ENCODE measurements at places on chromosomes 16 and 17.

DNA sequence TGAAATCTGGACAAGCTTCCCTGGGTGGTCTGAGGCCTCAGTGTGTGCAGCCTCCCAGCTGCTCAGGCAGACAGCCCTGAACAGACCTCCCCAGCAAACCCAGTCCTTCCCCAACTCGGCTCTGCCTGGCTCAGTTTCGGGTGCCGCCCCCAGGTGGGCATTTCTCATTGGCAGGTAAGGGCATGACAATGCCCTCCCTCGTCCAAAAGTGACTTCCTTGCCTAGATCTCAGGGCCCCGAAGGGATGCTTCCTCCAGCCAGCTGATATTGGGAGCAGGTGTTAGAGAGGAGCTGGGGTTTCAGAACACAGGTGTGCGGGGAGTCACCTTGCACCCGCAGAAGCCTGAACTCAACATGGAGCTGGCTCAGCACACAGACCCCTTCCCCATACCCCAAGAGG lies 3.8 kb upstream of the PPL start:
- H3K36me3 ChIP-seq: no peaks in the 10 kb centered on the region
- no peak overlapping the region for H3K27ac ChIP-seq
- H3K4me3 ChIP-seq: no peak overlapping the region
- peaks cover 19% of the 10 kb centered on the region for H3K27me3 ChIP-seq

GRCh38 chr17:49596613-49597244 lies 21.1 kb downstream of the NXPH3 start:
- DNase-seq: no peak
- peaks cover 13% of the 10 kb centered on the region for H3K36me3 ChIP-seq
- no peak overlapping the region for H3K4me3 ChIP-seq

GRCh38 chr17:43020030-43020621 lies 2.1 kb downstream of the VAT1 start:
- peak; percentile 63 for DNase-seq
- no peaks in the 10 kb centered on the region for H3K27me3 ChIP-seq
- H3K4me1 ChIP-seq: peaks cover 40% of the 10 kb centered on the region
- peak overlapping the region; percentile 34 for H3K4me3 ChIP-seq

DNA sequence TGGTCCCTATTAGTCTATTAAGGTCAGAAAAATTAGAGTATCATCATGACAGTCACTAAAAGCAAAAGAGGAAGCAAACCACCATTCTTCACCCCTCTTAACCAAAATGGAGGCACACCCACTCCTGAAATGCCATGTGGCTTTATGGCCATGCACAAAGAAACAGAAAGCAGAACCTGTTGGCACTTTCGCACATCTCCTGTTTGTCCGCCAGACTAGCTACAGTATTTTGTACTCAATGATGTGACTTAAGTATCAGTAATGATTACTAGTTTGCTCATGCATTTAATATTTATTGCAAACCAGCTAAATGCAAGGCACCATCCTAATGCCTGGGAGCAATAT lies 70.2 kb upstream of the GNAO1 start:
- H3K27me3 ChIP-seq: no peaks in the 10 kb centered on the region
- H3K4me3 ChIP-seq: no peak overlapping the region
- H3K27ac ChIP-seq: no peak overlapping the region
- no peaks in the 10 kb centered on the region for H3K4me1 ChIP-seq

DNA sequence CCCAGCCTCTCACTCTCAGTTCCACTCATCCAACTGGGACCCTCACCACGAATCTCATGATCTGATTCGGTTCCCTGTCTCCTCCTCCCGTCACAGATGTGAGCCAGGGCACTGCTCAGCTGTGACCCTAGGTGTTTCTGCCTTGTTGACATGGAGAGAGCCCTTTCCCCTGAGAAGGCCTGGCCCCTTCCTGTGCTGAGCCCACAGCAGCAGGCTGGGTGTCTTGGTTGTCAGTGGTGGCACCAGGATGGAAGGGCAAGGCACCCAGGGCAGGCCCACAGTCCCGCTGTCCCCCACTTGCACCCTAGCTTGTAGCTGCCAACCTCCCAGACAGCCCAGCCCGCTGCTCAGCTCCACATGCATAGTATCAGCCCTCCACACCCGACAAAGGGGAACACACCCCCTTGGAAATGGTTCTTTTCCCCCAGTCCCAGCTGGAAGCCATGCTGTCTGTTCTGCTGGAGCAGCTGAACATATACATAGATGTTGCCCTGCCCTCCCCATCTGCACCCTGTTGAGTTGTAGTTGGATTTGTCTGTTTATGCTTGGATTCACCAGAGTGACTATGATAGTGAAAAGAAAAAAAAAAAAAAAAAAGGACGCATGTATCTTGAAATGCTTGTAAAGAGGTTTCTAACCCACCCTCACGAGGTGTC lies 26.6 kb downstream of the STH start:
- DNase-seq: no peak
- peaks cover 16% of the 10 kb centered on the region for H3K36me3 ChIP-seq
- no peaks in the 10 kb centered on the region for H3K4me1 ChIP-seq
- H3K4me3 ChIP-seq: no peak overlapping the region
- H3K27ac ChIP-seq: no peak overlapping the region

DNA sequence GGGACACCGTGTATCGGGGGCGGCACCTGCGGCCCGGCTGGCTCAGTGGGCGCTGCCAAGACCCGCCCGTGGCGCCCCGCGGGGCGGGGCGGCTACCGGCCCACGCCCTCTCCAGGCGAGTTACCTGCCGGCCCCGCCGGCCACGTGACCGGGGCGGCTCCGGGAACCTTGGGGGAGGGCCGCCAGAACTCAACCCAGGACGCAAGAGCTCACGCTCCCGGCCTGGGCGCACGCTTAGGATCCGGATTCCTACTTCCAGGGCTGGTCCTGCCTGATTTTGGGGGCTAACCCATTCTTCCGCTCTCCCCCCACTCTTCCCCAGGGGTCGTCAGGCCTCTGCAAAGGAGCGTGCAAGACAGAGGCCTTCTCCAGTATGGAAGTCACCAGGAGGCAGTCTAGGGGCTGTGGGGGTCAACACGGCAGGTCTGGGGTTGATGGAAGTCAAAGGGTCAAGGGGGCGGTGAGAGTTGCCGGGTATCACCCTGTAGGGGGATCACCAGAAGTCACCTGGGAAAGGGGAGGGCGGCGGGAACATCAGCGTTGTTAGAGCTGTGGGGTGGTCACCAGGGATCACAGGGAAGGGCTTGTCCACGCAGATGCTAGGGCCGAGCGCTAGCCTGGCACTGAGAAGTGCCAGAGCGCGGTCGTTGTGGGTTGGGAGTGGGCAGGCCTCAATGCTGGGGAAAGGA lies 354 bp upstream of the ESRP2 start:
- peaks cover 13% of the 10 kb centered on the region for H3K4me1 ChIP-seq
- no peaks in the 10 kb centered on the region for H3K27me3 ChIP-seq
- no peak for DNase-seq
- no peak overlapping the region for H3K27ac ChIP-seq

DNA sequence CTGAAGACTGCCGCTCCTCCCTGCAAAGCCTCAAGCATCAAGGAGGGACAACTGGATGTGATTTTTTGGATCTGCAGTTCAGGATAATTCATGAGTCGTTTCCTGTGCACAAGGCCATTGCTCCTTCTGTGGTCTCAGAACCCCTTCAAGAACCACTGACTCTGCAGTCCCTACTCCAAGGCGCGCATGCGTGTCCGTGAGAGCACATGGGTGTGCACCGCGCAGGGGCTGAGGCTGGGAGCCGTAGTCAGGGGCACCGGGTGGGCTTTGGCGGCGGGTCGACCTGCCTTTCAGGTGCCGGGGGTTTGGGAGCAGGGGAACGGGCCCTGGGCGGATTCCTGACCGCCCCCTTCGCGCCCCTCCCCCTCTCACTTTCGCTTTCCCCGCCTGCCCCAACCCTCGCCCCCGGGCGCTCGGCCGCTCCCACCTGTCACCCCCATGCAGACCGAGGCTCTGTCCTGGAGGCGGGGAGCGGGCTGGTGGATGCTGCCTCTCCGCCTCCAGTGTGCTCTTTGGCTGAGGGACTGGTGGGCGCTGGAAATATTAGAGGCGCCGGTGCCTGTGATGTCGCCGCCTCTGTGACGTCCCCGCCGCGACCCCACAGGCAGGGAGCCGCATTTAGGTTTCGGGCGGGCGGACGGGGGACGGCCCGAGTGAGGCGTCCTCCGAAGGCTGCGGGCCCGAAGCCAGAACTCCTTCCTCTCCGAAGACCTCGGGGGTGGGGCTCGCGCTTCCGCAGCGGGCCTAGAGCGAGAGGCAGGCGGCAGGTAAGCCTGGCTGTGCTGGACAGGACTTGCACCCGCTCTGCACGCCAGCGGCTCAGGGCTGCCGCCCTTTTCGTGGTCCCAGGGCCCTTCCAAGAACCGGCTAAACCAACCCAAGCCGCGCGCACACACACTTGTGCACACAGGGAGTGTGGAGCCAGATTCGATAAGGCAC lies at the start of gene SPATA32:
TSS of gene SPATA32 (minus strand) at position 518 of the 939 bp plus-strand sequence. CDS start at position 440, 78 bp downstream.
- peaks cover 2% of the 10 kb centered on the region for H3K27me3 ChIP-seq
- no peaks in the 10 kb centered on the region for H3K4me1 ChIP-seq
- peaks cover 22% of the 10 kb centered on the region for H3K36me3 ChIP-seq
- peak within 1 kb of the TSS; percentile 40 for H3K4me3 ChIP-seq

- H3K4me3 ChIP-seq: no peak overlapping the region
- no peaks in the 10 kb centered on the region for H3K27me3 ChIP-seq
- peaks cover 10% of the 10 kb centered on the region for H3K4me1 ChIP-seq
- H3K27ac ChIP-seq: no peak overlapping the region
These were observed 12.1 kb downstream of the ZNF668 start for GRCh38 chr16:31061813-31062440.

- no peaks in the 10 kb centered on the region for H3K4me1 ChIP-seq
- no peaks in the 10 kb centered on the region for H3K27me3 ChIP-seq
- no peaks in the 10 kb centered on the region for H3K36me3 ChIP-seq
These were observed 389.7 kb downstream of the SOX9 start for GRCh38 chr17:72510351-72511016.

- H3K36me3 ChIP-seq: no peaks in the 10 kb centered on the region
- no peak for DNase-seq
- H3K27me3 ChIP-seq: no peaks in the 10 kb centered on the region
- H3K27ac ChIP-seq: no peak overlapping the region
- no peaks in the 10 kb centered on the region for H3K4me1 ChIP-seq
These were observed 1147.5 kb upstream of the CDH8 start for GRCh38 chr16:63183743-63184142.

GRCh38 chr17:17059301-17059890 lies 17.1 kb downstream of the MPRIP start:
- H3K4me1 ChIP-seq: peaks cover 3% of the 10 kb centered on the region
- H3K4me3 ChIP-seq: no peak overlapping the region
- H3K36me3 ChIP-seq: no peaks in the 10 kb centered on the region
- DNase-seq: no peak
- no peak overlapping the region for H3K27ac ChIP-seq

DNA sequence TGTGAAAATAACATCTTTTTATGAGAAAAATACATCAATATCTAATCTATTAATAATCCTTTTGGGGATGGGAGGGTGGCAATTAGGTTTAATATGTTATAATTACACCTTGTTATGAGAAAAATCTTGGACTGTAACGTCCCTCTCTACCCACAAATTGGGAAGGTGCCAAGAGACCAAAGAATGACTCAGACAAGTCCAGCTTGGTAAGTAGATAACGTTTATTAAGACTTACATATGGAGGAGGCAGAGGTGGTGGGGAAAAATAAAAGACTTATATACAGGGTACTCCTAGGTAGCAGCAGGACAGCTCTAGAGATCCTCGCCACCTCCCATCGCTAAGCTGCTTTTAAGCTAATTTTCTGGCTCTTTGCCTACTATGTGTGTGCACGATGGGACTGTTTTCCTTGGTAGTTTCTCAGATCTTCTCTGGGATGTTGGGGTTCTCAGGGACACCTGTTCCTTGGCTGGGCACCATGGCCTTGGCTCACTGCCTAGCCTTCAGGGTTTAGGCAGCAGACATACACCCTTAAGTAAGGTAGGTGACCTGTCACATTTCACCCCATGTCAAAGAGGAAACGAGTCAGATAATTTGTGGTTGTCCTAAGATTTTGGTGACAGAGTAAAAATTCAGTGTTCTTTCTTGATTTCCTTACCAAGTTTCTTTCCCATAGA lies 31.5 kb downstream of the RBL2 start:
- no peaks in the 10 kb centered on the region for H3K27me3 ChIP-seq
- no peak overlapping the region for H3K4me3 ChIP-seq
- no peak overlapping the region for H3K27ac ChIP-seq
- peak; percentile 83 for DNase-seq
- H3K4me1 ChIP-seq: peaks cover 6% of the 10 kb centered on the region

DNA sequence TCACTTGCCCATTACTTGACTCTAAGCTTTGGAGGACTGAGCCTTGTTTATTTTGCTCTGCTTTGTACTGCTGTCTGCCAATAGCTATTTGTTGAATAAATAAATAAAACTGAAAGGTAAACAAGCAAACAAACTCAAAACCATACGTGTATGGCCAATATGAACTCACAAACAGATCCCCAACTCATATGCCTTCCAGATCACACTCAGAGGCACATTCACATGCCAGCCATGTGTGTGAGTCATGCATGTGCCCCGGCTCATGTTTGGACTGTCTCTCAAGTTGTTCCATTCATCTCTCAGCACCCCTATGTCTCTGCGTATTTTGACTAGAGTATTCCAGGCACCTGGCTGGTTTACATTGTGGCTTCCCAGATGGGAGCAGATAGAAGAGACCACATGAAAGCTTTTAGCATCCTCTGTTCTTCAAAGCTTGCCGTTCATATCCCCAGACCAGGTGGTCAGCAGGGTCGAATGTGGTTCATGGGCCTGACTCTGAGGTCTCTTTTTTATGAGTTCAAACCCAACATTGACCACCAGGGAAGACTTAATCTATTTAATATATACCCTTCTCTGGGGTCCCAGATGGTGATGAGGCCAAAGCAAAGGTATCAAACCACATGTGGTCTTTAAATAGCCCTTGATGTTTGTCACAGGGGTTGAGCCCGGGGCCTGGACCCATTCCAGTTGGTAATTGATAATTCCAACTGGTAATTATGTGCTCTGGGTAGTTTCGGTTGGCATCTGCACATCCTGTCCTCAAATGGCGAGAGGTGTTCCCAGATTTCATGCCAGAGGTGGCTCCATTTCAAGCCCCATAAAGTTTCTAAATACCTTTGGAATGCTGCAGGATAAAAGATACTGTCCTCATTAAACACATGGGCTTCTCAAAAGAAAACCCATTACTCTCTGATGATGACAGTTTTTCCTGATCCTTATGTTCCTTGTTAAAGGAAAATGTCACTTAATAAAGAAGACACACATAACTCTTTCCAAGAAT lies 287.3 kb upstream of the MAF start:
- no peak overlapping the region for H3K4me3 ChIP-seq
- no peaks in the 10 kb centered on the region for H3K36me3 ChIP-seq
- DNase-seq: no peak
- H3K27me3 ChIP-seq: no peaks in the 10 kb centered on the region
- no peaks in the 10 kb centered on the region for H3K4me1 ChIP-seq

Data from endothelial cell of umbilical vein (primary cell).